Hair follicle dermal papilla cell (primary cell): ENCODE measurements at places on chromosomes 12 and 14. TPM values are rescaled to one million over a fixed set of nuclear protein-coding genes. Genes with fewer than 3 reads are reported as not detected.

OTX2 gene
- total RNA-seq = not detected in 2 replicates

MFAP5 gene
- total RNA-seq = 200 and 206 TPM in 2 replicates

IL22 gene
- total RNA-seq = not detected in 2 replicates

TRPV4 gene
- 1.5 and 1.8 TPM in 2 replicates for total RNA-seq

KRT77 gene
- not detected in 2 replicates for total RNA-seq

PMCH gene
- not detected in 2 replicates for total RNA-seq

MORN3 gene
- 0.97 TPM in 2 replicates for total RNA-seq

RAD9B gene
- 0.65 and 0.97 TPM in 2 replicates for total RNA-seq

TGFB3 gene
- 12.9 and 19.3 TPM in 2 replicates for total RNA-seq

PLEK2 gene
- 1.9 and 2.6 TPM in 2 replicates for total RNA-seq

DUSP6 gene
- 9.7 and 12.3 TPM in 2 replicates for total RNA-seq

FIGNL2 gene
- total RNA-seq = 0.36 and 0.65 TPM in 2 replicates

FAM181A gene
- not detected in 2 replicates for total RNA-seq

PRH2 gene
- total RNA-seq = not detected in 2 replicates

MAP1LC3B2 gene
- total RNA-seq = 0.36 and 0.49 TPM in 2 replicates
